ENCODE measurements at places on chromosomes 5 and 9.
A peak's percentile ranks its signal among the peaks of the same experiment; 100 is the strongest.

DNA sequence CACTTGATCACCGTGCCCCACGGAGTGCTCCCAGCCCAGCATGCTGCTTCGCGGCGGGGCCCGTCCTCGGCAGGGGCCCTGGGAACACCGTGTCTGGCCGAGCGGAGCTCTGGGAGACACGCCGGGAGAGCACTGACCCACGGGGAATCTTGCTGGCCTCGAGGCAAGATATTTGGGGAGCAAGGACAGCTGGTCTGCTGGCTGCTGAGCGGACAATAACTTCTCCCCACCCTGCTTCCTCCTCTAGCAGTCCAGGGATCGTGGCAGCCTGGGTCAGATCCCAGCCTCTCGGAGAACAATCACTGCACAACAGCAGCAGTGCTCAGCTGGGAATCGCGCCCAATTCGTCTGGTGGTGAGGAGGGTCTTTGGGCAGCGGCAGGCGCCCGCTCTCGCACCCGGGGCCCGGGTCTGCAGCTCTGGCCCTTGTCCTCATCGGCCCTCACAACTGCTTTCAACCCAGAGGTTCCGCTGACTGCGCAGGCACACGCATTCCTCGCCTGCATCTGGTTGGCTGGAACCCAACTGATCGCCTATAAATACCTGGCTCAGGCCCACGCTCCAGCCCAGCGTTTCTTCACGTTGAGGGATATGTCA, 43.4 kb downstream of the DBH start:
- no peak for DNase-seq

DNA sequence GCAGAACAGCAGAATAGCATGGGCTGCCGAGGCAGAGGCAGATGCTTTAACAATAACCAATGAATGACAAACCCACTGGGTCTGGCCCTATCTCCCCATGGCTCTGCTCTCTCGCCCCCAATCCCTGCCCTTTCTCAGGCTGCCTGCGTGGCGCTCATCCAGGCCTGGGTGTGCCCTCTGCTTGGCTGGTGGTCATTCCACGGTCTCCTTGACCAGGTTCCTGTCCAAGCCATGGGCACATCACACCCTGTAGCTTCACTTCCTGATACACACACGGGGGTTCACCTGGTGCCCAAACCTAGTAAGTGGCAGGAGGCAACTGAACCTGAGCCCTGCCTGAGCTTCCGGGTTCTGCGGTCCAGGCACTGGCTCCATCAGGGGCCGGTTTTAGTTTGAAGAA, 87.6 kb downstream of the DAP start:
- DNase-seq: no peak

DNA sequence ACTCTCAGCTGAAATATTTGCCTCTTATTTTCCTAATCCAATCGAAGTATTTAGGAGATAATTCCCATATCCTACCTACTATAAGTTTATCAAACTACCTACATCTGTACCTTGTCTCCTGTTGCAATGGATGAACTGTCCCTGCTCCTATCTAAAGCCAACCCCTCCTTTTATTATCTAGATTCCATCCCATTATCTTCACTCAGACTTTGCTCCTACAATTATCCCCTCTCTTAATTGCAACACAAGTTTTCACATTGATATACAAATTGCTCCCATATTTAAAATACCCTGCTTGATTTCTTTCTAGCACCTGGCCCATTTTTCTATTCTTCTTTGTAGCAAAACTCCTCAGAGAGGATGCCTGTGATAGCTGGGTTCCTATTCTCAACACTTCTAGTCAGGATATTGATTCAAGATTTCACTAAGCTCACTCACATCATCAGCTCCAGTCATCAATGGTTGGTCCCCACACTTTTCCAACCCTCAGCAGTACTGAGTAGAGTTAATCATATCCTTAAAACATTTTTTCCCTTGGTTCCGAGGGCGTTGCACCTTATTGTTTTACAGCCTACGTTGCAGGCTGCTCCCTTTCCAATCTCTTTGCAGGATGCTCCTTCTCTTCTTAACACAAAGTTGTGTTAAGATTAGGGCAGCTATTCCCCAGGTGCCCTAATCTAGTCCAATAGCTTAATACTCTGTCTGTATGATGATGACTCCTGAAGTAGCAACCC, 177.8 kb upstream of the PTGER4 start:
- no peak for DNase-seq

DNA sequence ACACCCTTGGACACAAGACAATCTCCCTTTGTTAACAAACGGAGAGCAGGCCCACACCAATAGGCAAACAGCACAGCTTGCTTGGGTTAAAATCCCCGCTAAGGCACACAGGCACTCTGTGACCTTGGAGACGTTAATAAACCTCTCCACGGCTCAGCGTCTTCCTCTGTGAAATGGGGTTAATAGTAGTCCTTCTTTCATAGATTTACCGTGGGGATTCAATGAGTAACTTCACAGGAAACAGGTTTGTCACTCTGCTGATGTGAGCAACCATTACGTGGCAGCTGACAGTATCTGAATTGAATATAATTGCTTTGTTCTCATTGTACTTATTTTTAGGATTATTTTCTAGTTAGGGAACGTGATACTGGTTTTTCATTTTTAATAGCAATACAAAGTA, 65.2 kb upstream of the ADRA1B start:
- DNase-seq: no peak

DNA sequence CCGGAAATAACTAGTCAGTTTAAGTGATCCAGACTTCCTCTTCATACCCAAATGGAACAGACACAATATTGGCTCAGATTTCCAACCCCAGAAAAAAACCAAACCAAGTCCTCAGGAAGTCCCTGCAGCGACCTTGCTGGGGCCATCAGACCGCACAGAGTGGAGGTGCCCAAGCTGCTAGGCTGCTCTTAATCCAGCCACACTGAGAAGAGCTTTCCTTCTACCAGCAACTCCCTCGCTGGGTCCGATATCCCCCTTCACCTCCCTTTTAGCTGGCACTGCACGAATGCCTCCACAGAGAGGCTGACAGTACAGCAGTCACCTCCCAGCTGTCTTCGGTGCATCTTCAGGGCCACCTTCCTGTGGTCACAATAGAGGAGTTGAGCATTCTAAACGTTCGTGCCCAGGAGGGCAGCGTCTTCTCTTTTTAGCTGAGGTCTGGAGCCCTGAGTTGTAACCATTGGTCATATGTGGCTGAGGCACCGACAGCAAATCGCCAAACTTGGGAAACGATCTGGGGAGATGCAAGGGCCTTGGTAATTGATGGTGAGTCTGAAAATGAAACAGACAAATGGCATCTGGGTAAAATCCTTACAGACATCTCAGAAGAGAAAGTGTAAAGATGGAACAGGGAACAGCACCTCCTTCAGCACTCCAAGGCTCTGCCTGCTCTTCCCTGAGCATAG, 5.7 kb downstream of the NAIF1 start:
- DNase-seq: no peak

GRCh38 chr9:129394061-129394885, 216.2 kb upstream of the IER5L start:
- DNase-seq: peak; percentile 4

- no peak for DNase-seq
Observed at GRCh38 chr9:71721855-71722254, 46.5 kb downstream of the CEMIP2 start.

- DNase-seq: no peak
Observed at GRCh38 chr5:56342616-56343015, 109.5 kb upstream of the ANKRD55 start.

- no peak for DNase-seq
Observed at GRCh38 chr5:52709167-52709925, 78.4 kb upstream of the ITGA1 start.

DNA sequence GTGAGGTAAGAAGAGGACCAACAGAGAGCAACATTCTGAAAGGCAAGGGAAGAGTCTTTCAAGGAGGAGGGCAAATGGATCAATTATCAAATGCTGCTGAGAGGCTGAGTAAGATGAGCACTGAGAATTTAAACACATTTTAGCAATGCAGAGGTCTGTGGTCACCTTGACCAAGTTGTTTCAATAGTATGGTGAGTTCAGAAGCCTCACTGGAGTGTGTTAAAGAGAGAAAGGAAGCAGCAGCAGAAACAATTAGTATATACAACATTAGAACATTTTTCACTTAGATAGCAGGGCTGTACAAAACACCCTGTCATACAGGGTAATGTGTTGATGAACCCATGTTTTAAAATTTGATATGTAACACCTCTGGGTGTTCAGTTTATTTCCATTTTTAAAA, 131.5 kb downstream of the NR6A1 start:
- DNase-seq: no peak

- DNase-seq: no peak
Observed at GRCh38 chr9:134785325-134786108, 95.1 kb upstream of the FCN2 start.

GRCh38 chr9:6645355-6646292, at the start of gene GLDC:
TSS of gene GLDC (minus strand) at chr9:6645729. CDS start at chr9:6645499, 230 bp downstream.
- DNase-seq: peak; percentile 58

- DNase-seq: no peak
Observed at GRCh38 chr5:163893281-163893680, 387.9 kb downstream of the MAT2B start.

DNA sequence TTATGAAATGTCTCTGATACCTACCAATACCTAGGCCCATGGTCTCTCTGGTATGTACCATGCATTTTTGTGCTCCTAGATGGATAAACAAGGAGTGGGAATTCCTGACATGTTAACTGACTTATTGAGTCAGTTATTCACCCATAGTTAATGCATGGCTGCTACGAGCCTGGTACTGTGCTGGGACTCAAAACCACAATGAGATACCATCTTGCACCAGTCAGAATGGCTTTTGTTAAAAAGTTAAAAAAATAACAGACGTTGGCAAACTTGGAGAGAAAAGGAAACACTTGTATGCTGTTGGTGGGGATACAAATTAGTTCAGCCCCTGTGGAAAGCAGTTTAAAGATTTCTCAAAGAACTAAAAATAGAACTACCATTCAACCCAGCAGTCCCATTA, 293.8 kb downstream of the OSTF1 start:
- DNase-seq: no peak

- no peak for DNase-seq
Observed at GRCh38 chr5:148811756-148812155, 14.7 kb upstream of the ADRB2 start.

GRCh38 chr9:72351538-72352453, 13.2 kb downstream of the ZFAND5 start:
- no peak for DNase-seq

GRCh38 chr9:112774006-112774996, 23.7 kb downstream of the SNX30 start:
- no peak for DNase-seq

DNA sequence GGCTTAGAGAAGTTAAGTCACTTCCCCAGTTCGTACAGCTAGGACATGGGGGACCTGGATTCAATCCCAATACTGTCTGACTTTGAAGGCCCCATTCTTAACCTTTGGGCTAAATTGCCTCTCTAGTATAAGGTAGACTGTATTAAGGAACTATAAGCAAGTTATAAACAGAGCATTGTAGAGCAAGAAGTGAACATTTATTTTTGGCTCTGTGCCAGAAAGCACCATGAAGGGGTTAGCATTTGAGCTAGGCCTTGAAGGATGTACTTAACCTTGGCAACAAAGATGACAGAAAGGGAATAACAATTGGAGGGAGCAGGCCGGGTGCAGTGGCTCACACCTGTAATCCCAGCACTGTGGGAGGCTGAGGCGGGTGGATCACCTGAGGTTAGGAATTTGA, 32.8 kb downstream of the GALNT10 start:
- no peak for DNase-seq

- DNase-seq: no peak
Observed at GRCh38 chr5:72485430-72485974, 21.7 kb downstream of the ZNF366 start.

DNA sequence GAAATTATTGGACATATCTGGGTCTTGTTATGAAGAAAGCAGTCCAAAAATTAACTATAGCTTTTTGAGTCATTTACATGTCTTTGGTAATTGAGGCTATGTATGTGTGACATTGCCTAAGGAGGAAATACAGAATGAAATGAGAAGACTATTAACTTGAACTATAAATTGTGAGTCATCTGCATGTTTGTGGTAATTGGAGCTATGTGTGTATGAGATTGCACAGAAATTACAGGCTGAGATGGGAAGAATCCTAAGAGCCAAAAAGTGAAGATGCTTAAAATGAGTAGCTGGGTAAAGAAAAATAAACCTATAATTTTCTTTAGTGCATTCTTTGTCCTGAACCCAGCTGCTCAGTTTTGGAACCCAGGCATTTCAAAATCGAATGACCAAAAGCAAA, 747.6 kb upstream of the EDIL3 start:
- no peak for DNase-seq

GRCh38 chr9:117305454-117305853, 109.4 kb downstream of the ASTN2 start:
- DNase-seq: no peak

- DNase-seq: no peak
Observed at GRCh38 chr9:70610287-70610644, 195.8 kb upstream of the KLF9 start.

DNA sequence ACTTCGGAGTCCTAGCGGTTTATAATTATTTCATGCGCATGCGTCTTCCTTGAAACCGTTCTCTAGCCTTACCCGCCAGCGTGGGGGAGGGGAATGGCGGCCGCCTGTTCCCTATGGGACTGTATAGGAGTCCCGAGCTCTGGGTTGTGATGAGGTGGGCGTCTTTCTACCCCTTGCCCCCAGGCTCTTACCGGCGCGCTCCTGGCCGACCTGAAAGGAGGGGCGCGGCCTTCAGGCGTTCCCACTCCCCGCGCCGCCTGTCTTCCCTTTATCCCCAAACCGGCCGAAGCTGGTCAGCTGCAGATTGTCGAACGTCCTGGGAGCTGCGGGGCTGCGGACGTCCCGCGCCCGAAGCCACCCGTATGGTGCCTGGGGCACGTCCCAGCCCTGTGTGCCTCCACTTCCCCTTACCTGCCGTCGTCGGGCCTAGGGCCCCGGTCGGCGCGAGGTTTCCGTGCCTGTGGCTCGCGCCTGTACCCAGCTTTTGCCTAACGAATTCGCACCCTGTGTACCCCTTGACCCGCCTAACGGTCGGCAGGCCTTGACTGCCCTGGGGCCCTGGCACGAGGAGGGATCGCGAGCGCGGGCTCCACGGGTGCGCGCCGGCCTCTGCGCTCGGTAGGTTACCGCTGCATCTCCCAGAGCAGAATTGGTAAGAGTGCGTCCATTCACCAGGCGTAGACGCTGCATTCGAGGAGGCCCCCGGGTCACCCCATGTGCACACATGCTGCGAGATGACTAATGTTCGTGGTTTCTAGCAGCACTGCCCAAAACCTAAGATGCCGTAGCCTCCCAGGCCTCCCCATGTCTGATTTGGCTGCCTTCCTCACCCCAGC, 653 bp upstream of the HNRNPH1 start:
- DNase-seq: no peak
